NCI-H510A (cell line): ENCODE measurements at places on chromosomes 4 and X.
A peak's percentile ranks its signal among the peaks of the same experiment; 100 is the strongest.

GRCh38 chr4:85793233-85793585 lies 318.3 kb downstream of the ARHGAP24 start:
- no peak for DNase-seq

DNA sequence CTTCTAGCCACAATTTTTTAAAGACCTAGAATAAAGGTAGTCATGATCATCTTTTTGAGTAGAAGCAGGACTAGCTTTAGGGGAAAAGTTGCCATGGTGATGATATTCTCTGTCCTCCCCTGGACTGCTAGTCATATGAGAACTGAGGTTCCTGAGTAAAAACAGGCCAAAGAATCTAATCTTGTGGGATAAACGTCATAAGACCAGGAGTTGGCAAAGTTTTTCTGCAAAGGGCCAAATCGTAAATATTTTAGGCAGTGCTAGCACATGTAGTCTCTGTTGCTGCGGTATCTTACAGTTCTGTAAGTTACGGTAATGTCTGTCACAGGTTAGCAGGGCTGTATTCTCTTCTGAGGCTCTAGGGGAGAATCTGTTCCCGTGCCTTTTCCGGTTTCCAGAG lies 3.4 kb downstream of the PRPS2 start:
- DNase-seq = no peak

- no peak for DNase-seq
These were observed 14.4 kb upstream of the ZNF41 start for GRCh38 chrX:47497271-47497888.

DNA sequence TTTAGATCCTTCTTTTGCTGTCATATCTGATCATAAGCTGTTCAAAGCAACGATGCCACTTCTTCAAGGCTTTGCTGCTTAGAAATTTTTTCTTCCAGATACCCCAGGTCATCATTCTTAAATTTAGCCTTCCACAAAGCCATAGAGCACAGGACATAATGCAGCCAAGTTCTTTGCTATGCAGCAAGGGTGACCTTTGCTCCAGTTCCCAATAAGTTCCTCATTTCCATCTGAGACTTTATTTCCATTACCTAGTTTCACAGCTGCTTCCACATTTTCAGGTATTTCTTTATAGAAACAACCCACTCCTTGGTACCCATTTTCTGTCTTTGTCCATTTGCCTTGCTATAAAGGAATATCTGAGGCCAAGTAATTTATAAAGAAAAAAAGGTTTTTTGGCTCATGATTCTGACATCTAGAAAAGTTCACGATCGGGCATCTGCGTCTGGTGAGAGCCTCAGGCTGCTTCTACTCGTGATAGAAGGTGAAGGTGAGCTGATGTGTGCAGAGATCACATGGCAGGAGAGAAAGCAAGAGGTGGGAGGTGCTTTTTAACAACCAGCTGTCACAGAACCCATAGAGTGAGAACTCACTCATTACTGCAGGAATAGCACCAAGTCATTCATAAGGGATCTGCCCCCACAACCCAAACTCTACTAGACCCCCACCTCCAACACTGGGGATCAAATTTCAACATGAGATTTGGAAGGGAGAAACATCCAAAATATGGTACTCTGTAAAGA lies 11.8 kb upstream of the TASL start:
- DNase-seq = no peak

GRCh38 chrX:19842542-19842941 lies 44.9 kb downstream of the SH3KBP1 start:
- DNase-seq = no peak

DNA sequence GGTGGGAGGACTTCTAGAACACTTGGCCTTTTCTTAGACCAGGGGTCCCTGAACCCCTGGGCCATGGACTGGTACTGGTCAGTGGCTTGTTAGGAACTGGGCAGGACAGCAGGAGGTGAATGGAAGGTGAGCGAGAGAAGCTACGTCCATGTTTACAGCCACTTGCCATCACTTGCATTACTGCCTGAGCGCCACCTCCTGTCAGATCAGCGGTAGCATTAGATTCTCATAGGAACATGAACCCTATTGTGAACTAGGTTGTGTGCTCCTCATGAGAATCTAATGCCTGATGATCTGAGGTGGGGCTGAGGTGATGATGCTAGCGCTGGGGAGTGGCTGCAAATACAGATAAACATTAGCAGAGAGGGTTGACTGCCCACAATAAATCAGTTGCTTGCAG lies 100.9 kb upstream of the IGFBP7 start:
- no peak for DNase-seq

DNA sequence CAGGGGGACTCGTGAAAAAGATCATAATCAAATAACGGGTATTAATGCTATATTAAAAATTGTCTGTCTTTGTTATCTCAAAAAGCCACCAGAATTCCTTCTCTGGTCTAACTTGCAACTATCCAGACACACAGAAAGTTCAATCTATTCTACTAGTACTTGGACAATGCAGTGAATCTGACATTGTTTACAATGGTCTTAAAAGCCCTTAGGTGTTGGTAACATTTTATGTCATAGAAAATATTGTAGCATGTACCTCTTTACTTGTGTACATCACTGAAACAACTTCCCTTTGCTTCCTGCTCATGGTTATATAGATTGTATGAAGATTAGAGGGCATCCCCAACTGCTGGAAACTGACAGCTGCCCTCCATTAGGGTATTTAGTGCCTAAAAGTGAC lies 71.1 kb upstream of the PPP3CA start:
- no peak for DNase-seq

DNA sequence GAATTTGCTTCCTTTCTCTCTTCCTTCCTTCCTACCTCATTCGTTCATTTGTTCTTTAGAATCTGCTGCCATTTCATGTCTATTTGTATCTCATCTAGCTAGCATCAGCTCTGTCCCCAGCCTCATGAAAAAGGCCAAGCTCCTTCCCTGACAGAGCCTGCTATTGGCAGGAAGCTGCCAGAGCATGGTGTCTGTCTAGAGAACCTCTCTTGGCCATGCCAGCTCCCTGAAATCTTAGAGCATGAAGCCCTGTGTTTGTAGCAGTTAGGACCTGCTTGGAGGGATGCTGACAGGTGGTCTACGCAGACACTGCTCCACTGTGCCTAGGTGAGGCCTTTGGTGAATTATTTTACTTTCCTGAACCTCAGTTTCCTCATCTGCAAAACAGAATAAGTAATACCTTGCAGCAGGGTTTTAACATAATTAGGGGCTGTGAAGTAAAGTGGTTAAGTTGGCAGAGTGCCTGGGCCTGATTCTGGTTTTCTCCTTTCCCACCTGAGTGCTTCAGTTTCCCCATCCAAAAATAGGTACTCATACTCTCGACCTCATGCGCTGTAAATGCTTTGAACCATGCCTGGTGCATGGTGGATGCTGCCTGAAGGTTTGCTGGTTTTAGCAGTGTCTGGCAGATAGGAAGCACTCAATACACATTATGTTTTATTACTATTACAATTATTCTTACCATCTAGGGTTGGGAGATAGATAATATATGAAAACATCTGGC lies 4.7 kb downstream of the PTTG2 start:
- DNase-seq = no peak

DNA sequence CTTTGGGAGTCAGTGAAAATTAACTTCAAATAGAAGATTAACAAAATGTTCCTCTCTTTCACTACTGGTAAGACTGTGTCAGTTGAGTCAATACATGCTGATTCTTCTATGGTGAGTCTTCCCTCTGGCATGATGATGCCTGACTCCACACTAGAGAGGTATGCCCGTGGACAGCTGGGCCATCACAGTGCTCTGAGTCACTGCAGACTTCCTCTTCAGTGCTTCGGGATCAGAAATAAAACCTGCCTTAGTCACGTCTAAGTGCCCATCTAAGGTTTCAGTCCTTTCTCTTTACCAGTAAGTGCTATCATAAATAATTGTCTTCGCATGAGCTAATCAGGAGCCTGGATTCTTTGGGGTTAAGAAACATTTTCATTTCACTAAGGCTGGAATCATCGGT lies 1.6 kb upstream of the ASB5 start:
- DNase-seq = peak; percentile 38
